Effector CD8-positive, alpha-beta T cell (primary cell): ENCODE measurements at places on chromosomes 5 and 9.

GRCh38 chr5:61327760-61328753 is 4.0 kb upstream of the ZSWIM6 start:
- no peak for DNase-seq

DNA sequence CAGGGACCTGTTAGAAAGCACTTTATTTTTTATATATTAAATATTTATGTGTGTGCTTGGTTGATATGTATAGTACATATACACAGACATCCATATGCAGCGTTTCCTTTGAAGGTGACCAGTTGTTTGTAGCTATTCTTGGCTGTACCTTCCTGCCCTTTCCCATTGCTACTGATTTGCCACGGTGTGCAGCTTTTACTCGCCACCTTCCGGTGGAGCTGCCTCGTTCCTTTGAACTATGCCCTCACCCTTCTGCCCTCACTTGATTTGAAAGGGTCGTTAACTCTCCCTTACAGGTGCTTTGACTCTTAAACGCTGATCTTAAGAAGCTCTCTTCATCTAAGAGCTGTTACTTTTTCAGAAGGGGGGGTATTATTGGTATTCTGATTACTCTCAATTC is 20.5 kb downstream of the RGMB start:
- no peak for DNase-seq

DNA sequence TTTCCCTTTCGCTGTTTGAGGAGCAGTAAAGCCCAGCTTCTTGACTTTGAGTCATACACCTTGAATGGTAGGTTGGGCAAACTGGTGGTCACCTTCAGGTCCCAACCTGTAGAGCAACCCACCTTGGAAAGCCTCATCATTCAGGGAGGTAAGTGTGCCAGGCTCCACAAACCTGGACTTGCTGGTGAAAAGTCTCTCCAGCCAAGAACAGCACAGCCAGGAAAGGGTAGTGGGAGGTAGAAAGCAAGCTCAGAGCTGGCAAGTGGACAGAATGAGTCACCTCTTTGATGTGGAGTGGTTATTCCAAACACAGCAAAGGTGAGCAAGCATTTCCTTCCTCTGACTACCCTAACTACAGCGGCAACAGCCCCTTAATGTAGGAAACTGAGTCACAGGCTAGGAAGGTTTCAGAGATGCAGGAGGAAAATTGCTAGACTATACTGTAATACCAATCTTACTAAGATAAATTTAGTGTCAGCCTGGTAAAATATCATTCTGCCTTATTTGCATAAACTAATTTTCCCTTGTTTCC is 117.5 kb upstream of the MTAP start:
- DNase-seq: no peak

DNA sequence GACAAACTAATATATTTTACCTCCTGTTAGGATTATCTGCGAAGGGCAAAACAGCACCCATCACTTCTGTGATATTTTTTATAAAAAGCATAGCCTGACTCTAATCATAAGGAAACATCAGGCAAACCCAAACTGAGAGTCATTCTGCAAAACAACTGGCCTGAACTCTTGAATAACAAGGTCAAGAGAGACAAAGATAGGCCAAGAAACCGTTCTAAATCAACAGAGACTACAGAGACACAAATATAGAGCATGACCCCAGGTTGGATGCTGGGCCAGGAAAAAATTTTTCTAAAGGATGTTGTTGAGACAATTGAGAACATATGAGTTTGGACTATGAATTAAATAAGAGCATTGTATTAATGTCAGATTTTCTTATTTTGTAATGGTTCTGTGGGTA is 384.9 kb downstream of the NFIB start:
- DNase-seq: no peak

DNA sequence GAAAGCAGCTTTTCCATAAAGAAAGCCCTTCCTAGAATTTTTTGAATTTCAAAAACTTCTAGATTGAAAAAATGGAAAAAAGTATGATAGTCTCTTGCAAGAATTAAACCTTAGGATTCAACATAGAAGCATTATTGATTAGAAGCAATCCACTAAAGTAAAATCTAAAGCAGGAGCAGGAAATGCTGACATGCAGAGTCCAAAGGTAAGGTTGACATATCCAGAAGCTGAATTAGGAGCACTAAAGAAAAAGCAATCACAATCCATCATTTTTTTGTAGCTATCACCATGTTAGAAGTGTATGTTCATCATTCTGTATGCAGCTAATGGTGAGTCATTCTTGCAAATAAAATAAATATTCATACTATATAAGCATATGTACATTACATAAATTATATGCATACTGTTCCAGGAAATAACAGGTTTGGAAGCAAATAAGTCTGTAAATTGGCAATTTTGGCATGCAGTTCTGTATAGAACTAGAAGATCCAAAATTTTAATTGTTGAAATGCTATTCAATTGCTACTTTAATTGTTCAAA is 39.4 kb upstream of the RNF180 start:
- DNase-seq: no peak

- DNase-seq: no peak
These were observed 3.3 kb downstream of the RXRA start for GRCh38 chr9:134329576-134329855.

DNA sequence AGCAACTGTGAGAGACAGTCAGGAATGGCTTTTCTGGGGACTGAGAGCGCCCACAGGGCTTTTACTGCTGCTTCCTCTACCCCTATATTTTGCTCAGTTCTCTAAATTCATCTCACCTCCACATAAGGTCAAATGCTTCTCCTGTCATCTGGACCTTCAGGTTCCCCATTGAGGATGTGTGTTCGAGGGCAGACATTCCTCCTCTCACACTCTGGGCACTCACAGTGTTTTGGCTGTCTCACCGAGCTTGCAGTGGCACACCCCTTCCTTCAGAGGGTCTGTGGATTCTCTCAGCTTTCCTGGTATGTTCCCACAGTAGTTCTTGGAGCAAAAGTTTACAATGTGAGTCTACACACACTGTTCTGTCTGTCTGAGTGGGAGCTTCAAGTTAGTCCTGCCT is 127.8 kb upstream of the GLRA1 start:
- no peak for DNase-seq

- DNase-seq: no peak
These were observed 16.5 kb upstream of the SPDL1 start for GRCh38 chr5:169567079-169567478.

DNA sequence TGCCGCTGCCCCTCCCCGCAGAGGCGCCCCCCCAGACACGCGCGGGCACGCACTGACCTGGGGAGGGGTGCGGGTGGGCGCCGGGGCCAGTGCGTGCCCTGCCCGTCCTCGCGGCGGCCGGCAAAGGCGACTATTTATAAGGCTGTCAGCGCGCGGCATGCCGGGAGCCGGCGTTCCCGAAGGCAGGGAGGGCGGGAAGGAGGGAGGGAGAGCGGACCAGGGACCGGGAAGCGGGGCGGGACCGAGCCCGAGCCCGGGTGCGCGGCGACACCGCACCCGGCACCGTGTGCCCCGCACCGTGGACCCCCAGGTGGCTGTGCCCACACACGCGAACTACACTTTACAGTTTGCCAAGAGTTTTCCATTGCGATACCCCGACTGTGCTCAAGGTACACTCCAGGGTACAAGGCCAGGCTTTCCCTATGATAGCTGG is at the start of gene AK1:
AK1 (minus strand) TSS at position 110 of the 433 bp plus-strand sequence. CDS start 3,058 bp downstream, outside the sequence.
- DNase-seq: no peak

- no peak for DNase-seq
These were observed 231.4 kb downstream of the PDE4D start for GRCh38 chr5:59661954-59662615.

- no peak for DNase-seq
These were observed 13.7 kb downstream of the DOCK2 start for GRCh38 chr5:169650701-169651331.

- DNase-seq: no peak
These were observed 183.7 kb downstream of the ZNF462 start for GRCh38 chr9:107046692-107047091.

- DNase-seq: no peak
These were observed 469.3 kb upstream of the DMAC1 start for GRCh38 chr9:8268881-8269280.

DNA sequence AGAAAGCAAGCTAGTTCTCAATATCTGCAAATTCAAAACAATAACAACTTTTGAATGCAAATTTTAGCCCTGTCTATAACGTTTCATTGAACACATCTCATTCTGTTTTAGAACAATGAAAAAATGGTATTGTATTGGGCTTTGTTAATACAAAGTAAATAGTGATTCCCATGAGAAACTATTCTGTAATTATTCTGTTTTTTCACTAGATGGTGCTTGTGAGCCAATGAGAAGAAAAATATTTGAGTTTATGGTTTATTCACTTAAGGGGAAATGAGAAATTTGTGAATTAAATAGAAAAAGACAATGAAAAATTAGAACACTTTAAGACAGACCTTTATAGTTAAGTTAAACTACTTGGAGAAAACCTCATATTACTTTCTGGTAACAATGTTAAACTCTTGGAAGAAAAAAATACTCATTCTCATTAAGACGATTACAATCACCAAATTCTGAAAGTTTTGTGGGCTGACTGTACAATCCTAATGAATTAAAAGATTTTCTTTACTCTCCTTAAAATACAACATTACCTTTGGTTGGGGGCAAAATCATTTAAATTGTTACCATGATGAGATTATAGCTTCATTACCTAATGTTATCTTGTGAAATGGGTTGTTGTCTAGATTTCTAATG is 127.0 kb downstream of the NNT start:
- no peak for DNase-seq

- no peak for DNase-seq
These were observed 315.6 kb downstream of the PRR16 start for GRCh38 chr5:120779674-120780073.

- no peak for DNase-seq
These were observed at the start of gene MEF2C for GRCh38 chr5:88883059-88883835. Gene MEF2C (minus strand): TSS chr5:88883184. CDS start chr5:88823788, 59,396 bp downstream.

- no peak for DNase-seq
These were observed 133.0 kb upstream of the PTCH1 start for GRCh38 chr9:95649801-95650213.

- DNase-seq: no peak
These were observed 236.6 kb upstream of the RASEF start for GRCh38 chr9:83299571-83299970.

- DNase-seq: no peak
These were observed 4.3 kb upstream of the IL17B start for GRCh38 chr5:149383399-149383798.

DNA sequence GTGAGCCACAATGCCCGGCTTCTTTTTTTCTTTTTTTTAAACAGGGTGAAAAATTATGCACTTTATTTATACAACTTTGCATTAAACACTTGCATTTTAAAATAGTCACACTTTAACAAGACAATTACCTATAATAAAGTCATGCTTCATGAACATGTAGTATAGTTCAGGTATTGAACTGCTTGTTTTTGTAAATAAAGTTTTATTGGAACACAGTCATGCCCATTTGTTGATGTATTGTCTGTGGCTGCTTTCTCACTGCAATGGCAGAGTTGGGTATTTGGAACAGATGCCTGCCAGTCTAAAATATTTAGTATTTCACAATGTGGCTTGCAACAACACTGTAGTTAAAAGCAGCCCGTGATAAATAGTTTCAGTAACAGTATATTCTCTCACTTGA is 32.8 kb upstream of the CCL21 start:
- no peak for DNase-seq

DNA sequence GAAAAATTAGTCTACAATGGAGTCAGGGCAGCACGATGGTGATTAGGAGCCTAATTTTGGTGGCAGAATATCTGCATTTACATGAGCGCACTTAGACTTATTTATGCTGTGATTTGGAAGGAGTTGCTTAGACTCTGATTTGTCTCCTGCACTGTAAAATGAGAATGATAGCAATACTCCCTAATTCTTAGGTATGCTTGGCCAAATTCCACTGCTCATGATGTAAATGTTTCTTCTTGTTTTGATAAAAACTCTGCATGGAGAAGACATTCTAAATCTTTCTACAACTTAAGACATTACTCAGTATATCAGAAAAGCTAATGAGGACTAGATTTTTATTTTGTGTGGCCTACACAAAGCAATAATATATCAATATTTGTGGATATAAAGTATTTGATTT is 205.4 kb downstream of the CDH18 start:
- no peak for DNase-seq

DNA sequence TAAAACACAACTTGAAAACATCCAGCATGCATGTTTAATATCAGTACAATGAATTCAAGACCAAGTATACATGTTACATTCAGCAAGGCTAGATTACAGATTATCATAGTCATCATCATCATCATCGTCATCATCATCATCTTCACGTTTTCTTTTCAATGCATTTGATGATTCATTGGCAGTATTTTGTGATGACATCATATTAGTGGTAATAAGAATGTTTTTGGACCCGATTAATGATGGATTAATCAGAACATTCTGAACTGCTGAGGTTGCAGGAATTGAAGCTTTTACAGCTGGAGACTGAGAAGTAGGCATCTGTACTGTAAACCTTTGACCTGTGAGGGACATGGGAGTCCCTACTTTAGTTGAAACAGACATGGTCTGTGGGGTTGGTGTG is 4.5 kb downstream of the AK6 start:
- no peak for DNase-seq

DNA sequence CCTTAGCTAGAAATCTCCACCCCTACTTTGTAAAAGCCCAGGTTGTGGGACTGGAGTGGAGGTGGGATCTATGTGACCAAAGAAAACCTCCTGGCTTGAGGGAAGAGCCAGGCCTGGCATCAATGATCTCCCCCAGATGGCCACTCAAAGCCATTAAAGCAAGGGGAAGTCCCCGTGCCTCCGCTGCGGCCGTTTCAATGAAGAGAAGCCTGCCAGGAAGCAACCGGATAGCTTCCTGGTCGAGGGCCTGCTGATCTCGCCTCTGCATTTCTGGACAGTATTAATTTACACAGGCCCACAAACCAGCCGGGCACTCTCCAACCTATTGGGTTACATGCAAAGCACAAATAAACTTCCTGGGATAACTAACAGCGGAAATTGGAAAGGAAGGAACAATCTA is 160.5 kb upstream of the MSX2 start:
- DNase-seq: no peak

DNA sequence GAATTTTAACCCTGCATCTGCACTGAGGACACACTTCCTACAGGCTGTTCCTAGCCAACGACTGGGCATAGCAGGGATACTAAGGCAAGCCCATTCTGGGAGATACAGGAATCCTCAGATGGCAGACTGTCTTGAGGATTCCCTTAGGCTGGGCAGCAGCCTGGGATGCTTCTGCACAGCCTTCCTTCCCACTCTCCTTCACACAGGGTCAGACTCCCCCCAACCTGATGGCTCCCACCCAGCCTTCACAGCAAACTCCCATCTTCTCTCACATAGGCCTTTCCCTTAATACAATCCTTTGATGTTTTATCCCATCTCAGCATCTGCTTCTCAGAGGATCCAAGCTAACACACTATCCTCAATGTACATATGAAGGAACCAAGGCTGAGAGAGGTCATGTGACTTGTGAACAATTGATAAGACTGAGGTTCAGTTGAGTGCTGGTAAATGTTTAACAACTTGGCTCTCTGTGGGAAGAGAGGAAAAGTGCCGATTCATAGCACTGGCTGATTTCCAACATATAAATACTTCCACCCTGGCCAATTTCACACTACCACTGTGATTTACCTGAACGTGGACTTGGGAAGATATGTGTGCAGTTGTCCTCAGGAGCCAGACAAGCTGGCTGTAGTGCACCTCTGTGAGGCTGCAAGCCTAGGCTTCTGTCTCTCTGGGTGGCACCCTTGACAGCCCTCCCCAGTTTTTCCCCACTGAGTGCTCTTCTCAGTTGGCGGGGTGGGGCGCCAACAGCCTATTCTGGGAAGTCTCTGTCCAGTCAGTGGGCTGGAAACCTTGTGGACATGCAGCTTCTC is 120.2 kb upstream of the TRIM32 start:
- DNase-seq: no peak

GRCh38 chr5:108801776-108802175 is 54.1 kb downstream of the FER start:
- DNase-seq: no peak
